Stimulated activated CD4-positive, alpha-beta T cell treated with anti-CD3 and anti-CD28 coated beads, TNF-alpha, amount 100 ng/mL, for 4 hours (primary cell): ENCODE measurements at places on chromosomes 2 and 18.

- no peak for DNase-seq
These were observed 18.1 kb upstream of the SERPINB2 start for GRCh38 chr18:63869374-63869773.

- DNase-seq: peak; percentile 38
These were observed 4.9 kb downstream of the ZAP70 start for GRCh38 chr2:97718051-97718882.

DNA sequence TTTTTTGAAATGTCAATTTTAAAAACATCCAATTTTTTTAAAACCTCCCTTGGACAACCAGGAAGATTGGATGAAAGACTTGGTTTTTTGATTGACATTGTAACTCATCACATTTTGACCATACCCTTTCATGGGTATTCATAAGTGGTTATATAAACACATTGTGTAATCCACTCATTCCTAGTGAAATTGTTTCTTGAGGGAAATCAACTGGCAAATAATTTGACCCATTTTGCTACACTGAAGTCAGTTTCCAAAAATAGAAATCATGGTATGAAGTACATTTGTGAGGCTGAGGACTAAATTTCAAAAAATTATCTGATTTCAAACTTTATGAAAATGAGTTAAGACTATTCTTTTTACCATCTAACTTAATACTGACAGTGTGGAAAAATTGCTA, 31.5 kb downstream of the FBXO48 start:
- no peak for DNase-seq

DNA sequence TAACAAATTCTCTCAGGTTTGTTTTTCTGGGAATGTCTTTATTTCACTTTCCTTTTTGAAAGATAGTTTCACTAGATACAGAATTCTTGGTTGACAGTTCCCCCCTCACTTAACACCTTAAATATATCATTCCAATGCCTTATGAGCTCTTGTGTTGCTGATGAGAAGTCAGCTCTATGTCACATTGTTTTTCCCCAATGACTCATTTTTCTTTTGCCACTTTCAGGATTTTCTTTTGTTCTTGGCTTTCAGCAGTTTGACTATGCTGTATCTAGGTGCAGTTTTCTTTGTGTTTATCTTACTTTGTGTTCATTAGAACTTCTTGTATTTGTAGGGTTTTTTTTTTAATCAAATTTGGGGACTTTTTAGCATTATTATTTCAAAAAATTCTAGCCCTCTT, 5.6 kb upstream of the RALBP1 start:
- no peak for DNase-seq

- no peak for DNase-seq
These were observed 41.4 kb downstream of the IL1R2 start for GRCh38 chr2:102033031-102033749.

- no peak for DNase-seq
These were observed 19.2 kb downstream of the MIB1 start for GRCh38 chr18:21759836-21760235.

DNA sequence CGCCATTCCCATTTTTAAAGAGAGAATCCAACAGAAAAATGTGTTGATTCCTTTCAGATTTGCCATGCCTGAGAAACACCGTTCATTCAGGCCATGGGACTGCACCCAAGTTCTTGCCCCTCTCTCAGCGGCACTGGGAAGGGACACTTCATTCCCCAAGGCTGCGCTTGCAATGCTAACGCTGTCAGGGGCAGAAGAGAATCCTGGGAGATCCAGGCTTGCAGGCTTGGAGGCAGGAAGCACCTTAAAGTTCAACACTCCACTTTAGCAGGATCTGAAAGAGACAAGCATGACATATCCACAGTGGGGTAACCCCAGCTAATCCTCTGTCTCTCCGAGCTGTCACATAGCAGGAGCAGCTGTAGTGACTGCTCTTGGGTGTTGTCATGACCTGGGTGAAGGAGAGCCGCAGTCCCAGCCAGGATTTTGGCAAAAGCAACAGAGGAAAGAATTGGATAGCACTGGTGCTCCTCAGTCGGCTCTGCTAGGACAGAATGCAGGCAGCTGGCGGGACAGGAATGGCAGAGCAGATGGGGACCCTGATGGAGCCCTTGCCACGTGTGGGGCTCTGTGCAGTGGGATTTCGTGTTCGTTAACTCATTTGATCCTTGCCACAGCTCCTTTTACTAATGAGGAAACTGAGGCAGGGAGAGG, 22.0 kb upstream of the ODC1 start:
- no peak for DNase-seq

GRCh38 chr2:168660870-168661862, 141.3 kb upstream of the NOSTRIN start:
- no peak for DNase-seq

DNA sequence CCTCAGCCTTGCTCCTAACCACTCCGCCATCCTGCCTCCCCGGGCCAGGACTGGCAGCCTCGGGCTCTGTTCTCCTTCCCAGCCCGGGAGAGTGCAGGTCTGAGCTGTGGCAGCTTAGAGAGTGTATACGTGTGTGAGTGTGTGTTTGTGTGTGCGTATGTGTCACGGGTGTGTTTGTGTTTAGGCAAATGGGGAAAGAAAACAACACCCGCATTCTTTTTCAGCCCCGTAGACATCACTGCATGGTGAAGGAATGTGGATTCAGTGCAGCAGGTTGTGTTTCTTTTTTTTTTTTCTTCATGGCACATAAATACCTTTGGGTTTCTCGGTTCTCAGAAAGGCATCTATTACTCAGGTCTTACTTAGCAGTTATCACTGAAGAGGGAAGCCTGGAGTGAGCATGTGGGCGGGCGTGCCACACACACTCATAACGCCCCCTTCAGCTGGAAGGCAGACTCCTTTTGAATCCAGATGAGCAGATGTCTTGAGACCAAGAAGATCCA, 44.2 kb downstream of the GLI2 start:
- DNase-seq: no peak

GRCh38 chr2:196925051-196925767, 1.3 kb downstream of the PGAP1 start:
- DNase-seq: no peak

- DNase-seq: no peak
These were observed 563.1 kb upstream of the LINC00305 start for GRCh38 chr18:64712035-64712434.

GRCh38 chr2:190853531-190854383, 26.9 kb upstream of the GLS start:
- DNase-seq: no peak

DNA sequence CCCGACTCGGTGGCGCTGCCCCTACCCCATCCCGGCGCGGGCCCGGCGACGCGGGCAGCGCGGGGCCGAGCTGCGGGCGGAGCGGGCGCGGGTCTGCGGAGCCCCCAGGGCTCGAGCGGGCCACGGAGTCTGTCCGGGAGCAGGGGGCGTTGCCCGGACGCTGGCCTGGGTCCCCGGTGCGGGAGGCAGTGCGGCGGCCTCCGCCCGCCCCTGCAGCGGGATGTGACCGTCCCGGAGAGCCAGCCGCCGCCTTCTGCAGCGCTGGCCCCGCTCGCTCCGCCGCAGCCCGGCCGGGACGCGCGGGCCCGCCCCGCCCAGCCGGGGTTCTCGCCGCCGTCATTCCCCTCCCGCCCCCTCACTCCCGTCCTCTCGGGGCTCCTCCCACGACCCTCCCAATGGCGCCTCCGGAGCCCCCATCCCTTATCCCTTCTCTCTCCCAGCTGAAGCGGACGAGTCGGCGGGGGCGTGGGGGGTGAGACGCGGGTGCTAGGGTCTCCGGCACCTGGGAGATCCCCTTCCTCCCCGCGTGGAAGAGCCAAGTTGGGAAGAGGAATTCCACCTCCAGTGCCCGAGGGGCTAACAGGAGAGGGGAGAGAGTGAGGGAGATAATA, at the start of gene FNDC4:
FNDC4 (minus strand) TSS at position 257 of the 611 bp plus-strand sequence. CDS start 521 bp downstream, outside the sequence.
- no peak for DNase-seq

DNA sequence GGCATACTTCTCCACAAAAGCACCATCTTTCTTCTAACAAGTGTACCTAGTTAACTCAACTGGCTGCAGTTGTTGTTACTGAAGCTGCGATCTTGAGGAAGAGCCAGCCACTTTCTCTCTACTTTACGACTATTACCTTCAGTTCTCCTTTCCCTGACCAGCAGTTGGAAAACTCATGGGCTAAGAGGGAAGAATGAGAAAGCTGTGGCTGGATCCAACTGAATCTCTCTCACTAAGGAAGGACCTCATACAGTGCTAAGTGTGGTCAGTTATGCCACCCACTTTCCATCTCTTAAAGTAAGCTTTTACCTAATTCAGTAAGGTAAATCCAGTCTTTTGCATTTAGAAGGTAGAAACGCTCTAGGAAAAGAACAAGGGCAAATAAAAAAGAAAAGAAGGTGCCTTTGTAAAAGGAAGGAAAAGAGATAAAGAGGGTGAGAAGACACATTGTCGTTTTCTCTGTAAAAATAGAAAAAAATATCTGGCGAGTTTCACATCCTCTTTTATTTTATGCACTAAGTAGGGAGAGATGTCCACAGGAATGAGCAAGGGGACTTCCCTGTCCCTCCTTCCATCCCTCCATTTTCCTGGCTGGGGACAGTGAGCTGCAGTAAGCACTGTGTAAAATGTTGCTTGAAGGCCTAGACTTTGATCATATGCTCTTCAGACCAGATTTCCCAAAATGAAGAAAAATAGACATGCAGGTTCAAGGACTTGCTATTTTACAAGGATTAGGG, 73.4 kb downstream of the PLEKHM3 start:
- DNase-seq: no peak

- DNase-seq: no peak
These were observed 43.9 kb downstream of the PSD4 start for GRCh38 chr2:113217455-113218282.

DNA sequence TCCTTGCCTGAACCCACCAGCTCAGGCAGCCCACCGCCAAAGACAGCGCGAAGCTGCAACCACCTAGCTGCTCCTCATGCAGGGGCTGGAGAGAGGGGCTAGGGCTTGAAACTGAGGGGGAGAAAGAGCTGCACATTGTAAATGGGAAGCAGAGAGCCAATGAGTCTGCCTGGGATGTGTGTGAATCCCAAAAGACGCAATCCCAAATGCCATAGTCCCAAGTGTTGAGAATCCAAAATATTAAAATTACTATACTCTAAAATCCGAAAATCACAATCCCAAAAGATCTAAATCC, 9.4 kb downstream of the AMER3 start:
- DNase-seq: no peak

DNA sequence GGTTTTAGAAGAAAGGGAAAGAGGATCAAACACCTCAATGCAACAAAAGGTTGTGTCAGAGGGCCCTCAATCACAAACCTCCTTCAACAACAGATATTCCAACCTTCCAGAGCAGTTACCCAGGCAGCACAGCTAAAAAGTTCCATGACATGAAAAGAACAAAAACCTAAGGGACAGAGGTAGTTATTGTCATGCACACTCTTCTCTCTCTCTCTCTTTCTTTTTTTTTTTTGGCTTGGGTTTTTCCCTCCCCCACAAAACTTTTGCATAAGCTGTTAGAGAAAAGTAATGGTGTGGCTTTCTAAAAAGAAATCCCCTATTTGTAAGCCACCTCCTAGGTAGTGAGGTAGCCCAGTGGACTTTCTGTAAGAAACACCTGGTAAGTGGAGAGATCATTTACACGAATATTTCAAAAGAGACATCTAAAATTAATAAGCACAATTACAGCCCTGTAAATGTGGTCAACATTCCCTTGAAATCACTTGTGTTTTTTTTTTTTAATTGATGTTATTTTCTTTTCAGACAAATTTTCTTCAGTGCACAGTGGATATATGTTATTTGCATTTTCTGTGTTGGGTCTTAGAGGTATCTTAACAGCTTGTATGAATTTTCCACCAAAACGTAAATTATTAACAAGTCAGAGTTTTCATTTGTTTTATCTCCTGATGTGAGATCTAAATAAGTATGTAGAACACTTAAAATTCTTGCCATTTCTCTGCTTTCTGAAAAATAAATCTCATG, 48.4 kb downstream of the ZEB2 start:
- DNase-seq: no peak

DNA sequence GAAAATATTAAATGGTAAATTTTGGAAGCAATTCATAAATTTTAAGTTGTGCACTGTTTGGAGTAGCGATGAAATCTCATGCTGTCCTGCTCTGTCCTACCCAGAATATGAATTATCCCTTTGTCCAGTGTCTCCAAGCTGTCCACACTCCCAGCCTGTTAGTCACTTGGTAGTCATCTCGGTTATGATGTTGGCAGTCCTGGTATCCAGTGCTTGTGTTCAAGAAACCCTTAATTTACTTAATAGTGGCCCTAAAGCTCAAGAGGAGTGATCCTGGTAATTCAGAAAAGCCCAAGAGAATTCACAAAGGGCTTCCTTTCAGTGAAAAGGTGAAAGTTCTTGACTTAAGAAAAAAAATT, 71.8 kb upstream of the STAM2 start:
- DNase-seq: no peak

DNA sequence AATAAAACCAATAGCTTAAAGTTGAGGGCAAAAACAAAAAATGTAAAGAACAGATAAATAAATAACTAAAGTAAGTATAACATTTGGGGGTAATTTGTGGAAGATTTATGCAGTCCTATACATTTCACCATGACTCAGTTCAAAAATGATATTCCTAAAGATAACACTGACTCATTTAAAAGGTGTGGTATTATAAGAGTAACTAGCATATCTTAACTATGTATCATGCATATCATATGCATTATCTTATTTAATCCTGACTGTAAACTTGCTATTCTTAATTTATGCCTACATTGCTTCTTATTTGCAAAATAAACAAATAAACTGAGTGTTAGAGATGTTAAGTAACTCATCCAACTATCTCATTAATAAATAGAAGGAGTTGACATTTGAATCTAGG, 726.5 kb upstream of the PKDCC start:
- DNase-seq: no peak

- peak; percentile 53 for DNase-seq
These were observed 32.9 kb upstream of the INHBB start for GRCh38 chr2:120312860-120313694.

DNA sequence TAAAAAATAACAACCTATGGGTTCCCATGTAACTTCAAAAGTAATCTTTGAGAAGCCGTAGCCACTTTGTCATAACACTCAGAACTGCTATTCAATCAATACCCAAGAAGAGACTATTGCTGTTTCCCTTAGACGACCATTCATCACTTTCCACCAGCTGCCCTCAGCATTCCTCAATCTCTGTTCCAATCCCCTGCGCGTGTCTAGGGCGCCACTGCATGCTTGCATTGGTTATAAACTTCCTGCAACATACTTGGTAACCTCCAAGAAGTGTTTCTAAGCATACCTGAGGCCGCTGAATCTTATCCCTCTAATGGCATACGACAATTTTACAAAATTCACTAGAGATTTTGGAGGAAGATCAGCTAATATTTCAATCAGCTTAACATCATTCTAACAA, 134.2 kb downstream of the LAMA1 start:
- no peak for DNase-seq

- DNase-seq: no peak
These were observed 83.8 kb downstream of the PARD3B start for GRCh38 chr2:204628926-204629712.

GRCh38 chr2:145961846-145962245, 1441.9 kb upstream of the ZEB2 start:
- no peak for DNase-seq

DNA sequence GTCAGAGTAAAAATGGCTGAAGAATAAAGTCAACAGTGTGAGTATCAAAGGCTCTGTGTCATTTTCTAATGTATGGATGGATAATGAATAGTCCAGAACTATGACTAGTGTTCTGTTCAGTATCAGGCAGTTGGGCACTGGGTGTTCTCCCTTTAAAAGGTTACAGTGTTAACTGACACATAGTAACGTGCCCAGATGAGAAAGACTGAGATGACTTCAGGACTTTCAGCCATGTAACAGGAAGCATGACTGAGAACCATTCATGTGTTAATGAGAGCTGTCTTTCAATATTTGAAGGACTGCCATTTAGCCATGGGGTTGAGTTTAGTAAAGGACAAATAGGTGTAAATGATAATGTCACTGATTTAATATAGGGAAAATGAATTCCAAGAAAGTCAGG, 187.1 kb downstream of the GULP1 start:
- no peak for DNase-seq
